ENCODE measurements at places on chromosomes 7 and 10.

- no peak for DNase-seq
Observed at GRCh38 chr7:1873857-1874589, 203.9 kb downstream of the ELFN1 start.

- DNase-seq, result no peak
Observed at GRCh38 chr7:153103202-153103601, 343.6 kb downstream of the ACTR3B start.

GRCh38 chr7:138164804-138165203 is 88.5 kb downstream of the AKR1D1 start:
- no peak for DNase-seq

DNA sequence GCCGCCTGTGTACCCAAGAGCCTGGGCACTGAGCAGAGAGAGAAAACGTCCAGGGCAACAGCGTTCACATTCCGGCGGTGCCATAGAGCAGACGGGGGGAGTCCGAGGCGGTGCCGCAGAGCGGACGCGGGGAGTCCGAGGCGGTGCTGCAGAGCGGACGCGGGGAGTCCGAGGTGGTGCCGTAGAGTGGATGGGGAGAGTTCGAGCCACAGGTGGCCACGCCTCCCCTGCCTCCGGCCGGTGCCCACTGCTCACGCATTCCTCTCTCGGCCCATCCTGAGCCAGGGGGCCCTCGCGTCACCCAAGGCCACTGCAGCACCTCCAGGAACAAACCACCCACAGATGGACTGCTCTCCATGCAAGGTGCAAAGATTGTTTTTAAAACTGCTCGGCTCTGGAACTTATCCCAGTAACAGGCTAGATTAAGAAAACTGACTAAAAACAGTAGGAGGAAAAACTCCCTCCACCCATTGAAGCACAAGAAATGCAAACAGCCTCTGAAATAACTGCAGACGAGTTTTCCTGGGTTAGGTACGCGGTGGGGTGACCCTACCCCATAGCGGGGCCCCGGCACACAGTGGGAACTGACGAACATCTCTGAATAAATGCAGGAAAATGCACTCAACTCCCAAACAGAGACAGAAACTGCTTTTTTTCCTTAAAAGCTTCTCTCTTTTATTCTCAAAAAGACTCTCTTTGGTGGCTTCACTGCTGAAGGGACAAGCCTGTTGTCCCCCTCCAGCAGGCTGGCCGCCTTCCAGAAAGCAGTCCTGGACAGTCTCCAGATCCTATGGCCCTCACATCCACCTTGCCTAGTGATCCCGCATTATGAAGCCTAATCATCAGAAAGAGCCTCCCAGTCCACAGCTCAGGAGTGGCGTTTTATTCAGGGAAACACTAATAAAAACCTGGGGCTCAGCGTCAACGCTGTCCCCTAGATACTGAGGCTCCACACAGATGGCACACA is 55.9 kb downstream of the DIP2C start:
- DNase-seq, result no peak

DNA sequence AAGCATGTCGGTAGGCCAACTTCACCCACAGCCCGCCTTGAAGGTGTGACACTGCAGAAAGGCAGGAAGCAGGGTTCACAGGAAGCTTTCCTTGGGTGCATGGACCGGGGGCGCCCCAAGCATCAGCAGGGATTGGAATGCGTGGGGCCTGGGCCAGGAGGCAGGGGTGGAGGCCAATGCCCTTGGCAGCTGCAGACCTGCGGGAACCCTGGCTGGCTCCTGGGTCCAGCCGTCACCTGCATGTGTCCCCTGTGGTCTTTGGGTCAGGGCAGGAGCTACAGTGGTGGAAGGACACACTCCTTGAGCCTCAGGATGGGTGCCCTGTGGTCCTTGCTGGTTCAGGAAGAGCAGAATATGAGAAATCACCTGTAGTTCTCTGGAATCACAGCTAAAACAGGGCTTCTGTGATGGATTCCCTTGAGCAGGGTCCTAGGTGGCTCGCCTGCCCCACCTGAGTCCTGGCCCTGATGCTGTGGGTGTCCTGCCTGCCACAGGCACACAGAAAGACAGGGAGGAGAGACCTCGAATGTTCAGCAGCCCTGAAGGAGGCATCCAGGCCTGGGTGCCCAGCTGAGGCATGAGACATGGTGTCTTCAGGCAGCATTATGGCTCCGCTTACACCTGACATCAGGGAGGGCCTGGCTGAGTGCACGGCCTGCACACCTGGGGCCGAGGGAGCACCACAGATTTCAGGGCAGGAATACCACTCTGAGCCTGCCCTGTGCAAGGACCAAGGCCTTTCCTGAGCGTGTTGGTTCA is 15.1 kb downstream of the ANTXRL start:
- no peak for DNase-seq

GRCh38 chr7:157928808-157929425 is 592.1 kb downstream of the DNAJB6 start:
- DNase-seq, result no peak

DNA sequence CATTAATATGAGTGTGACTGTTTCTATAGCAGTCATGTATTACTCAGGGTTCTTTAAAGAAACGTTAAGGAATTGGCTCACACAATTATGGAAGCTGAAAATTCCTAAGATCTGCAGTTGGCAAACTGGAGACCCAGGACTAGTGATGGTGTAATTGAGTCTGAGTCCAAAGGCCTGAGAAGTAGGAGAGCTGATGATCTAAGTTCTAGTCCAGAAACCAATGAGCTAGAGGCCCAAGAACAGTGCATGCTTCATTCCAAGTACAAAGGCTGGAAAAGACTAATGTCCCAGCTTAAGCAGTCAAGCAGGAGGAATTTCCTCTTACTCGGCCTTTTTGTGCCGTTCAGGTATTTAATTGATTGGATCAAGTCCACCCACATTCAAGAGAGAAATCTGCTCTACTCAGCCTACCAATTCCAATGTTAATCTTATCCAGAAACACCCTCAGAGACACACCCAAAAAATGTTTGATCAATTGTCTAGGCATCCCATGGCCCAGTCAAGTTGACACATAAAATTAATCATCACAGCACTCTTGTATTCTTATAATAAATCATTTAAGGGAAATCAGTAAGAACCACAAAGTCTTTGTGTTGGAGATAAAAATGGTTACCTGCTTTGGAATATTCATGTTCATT is 312.1 kb downstream of the PRKG1 start:
- DNase-seq, result no peak

DNA sequence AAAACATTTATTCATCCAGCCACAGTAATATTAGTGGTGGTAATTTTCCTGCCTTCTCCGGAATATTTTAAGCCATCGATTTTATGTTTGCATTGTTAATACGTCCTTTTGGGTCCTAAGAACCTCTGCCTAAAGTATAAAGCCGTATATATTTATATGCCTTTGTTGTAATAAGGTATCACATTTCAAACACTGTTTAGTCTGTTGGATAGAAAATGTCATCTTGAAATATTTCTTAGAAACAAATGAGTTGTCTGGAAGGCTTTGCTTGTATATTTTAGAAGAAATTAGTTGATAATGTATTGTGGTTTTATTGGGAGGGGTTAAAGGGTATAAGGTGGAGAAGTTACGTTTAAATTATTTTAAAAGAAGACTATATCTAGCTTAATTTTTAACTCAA is 11.1 kb downstream of the PRPF18 start:
- no peak for DNase-seq

- DNase-seq, result no peak
Observed at GRCh38 chr10:108598831-108599230, 1324.5 kb downstream of the XPNPEP1 start.

- DNase-seq, result no peak
Observed at GRCh38 chr7:51154201-51154600, 162.4 kb downstream of the COBL start.

- DNase-seq, result no peak
Observed at GRCh38 chr7:135001390-135002165, 15.3 kb downstream of the AGBL3 start.

DNA sequence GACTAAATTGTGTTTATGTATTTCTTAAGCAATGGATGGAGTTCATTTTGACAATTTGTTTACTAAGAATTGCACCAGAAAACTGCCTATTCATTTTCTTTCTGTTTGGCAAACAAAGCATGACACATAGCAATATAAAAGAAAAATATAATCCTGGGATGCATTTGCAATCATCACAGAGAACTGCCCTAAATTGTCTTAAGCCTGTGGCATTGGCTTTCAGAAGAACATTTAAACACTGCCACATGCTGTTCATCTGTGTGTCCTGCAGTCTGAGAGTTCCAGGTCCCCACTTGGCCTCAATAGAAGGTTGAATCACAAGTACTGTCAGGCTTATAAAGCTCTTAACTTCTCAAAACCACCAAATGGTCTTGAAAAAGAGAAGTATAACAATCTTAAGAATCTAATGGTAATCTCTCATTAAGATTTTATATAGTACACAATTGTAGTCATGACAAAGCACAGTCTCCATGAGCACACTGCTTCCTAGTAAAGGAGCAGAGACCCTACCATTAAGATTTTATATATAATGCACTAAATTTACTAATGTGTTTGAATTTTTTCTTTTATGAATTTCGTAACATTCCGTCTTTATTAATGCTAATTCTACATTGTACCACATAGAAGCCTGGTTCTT is 29.9 kb downstream of the RNLS start:
- DNase-seq, result peak; percentile 44

DNA sequence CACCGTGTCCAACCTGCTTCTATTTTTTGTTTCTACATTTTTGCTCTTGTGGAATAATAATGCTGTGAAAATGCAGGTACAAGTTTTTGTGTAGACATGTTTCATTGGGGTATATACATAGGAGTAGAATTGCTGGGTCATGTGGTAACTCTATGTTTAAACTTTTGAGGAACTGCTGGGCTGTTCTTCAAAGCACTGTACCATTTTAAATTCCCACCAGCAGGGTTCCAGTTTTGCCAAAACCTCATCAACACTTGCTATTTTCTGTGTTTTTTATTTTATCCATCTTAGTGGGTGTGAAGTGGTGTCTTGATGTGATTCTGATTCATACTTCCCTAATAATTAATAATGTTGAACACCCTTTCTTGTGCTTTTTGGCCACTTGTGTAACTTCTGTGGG is 138.6 kb downstream of the RGS10 start:
- no peak for DNase-seq

DNA sequence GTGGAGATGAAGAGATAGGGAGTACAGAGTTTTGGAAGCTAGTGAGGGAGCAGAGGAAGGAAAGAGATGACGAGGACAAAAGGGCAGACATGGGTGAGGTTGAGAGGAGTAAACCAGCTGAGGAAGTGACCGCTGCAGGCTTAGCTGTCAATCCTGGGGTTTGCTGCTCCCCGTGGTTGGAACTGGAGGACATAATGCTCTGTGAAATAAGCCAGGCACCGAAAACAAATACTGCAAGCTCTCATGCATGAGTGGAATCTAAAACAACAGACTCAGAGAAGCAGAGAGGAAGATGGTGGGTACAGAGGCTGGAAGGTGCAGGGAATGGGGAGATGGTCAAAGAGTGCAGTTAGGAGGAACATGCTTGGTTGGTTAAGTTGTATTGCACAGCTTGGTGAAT is 482.2 kb upstream of the C7orf33 start:
- no peak for DNase-seq

DNA sequence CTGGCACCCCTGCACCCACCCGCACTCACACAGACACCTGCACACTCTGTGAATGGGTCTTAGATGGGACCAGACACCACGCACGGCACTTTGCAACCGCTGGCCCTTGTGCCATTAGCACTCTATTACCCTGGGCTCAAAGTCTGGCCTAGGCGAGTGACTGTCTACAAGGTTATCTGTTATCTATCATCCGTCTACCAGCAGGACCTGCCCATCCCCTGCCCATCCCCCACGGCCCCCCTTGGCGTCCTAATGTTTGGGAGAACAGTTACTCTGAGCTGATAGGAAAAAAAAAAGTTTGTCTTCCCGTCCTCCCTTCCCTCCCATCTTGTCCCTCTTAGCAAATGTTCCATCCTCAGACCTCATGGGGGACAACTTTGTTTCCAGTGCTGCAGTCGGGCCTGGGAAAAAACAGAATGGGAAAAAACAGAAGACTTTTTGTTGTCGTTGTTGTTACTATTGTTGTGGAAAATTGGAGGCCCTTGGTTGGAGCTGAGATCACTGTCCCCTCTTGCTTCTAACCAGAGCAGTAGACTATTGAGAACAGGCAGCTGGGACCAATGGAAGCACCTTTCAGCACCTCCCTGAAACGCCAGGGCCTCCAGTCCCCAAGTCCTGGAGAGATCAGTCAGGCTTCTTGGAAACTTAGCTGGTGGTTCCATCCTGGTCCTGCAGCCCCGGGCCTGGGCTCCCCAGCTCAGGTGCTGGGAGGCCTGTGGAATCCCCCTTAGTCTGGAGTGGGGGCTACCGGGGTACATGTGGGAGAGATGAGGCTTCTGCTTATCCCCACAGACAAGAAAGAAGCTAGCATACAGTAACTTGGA is 12.2 kb downstream of the UNCX start:
- no peak for DNase-seq

- no peak for DNase-seq
Observed at GRCh38 chr7:150793569-150794238, 6.5 kb downstream of the TMEM176B start.

DNA sequence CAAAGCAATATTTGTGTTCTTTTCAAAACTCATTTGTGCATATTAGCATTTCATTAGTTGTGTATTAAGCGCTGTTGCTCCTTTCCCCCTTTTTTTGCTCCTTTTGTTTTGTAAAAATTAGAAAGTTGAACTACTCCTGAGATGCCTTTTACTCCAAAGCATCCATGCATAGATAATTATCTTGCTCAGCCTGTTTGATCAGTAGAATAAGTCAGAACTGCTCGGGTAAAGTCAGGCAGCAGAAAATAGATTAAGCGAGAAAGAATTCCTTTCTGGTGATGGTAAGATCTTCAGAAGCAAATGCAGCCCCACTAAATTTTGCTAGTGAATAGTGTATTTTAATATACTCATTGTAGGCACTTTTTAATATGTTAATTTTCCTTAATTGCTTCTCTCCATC is 227.1 kb downstream of the TEX36 start:
- no peak for DNase-seq

GRCh38 chr10:48976196-48976595 is 36.6 kb upstream of the LRRC18 start:
- no peak for DNase-seq

DNA sequence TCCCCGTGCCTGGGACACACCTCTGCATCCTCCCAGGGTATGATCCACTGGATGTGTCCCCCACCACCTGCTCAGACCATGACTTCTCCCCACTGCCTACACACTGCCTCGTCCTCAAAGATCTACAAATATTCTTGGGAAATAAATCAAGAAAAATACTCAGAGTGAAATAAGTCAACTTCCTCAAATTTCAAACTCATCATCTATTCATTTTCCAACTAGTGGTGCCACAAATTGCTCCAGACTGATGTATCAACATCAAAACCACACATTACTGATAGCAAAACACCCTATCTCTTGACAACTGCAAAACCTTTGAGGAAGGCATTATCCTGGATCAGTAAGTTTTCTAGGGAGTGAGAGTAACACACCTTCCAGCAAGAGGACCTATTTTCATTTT is 87.7 kb downstream of the GRB10 start:
- DNase-seq, result no peak

GRCh38 chr7:102101111-102101551 is 185.5 kb upstream of the SH2B2 start:
- DNase-seq, result no peak

Measured in NCI-H1694 (cell line).